ENCODE measurements at places on chromosomes 3 and 15.
A peak's percentile ranks its signal among the peaks of the same experiment; 100 is the strongest.

DNA sequence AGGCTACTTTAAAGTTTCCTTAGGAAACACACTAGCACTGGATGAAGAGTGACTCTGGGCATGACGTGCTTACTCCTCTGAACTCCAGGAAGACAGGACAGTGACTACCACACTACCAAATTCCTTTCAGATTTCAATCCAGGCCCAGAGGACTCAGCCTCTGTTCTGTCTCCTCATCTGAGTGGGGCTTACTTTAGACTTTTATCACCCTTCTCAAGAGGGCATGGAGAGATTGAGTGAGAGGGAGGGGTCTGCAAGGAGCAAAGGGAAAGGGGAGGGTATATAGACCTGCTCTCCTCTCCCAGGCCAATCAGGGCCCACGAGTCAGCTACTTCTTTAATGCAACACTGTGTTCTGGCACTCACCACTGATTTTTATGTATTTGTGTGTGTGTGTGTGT, 29.4 kb upstream of the RSL24D1 start:
- no peak for DNase-seq

DNA sequence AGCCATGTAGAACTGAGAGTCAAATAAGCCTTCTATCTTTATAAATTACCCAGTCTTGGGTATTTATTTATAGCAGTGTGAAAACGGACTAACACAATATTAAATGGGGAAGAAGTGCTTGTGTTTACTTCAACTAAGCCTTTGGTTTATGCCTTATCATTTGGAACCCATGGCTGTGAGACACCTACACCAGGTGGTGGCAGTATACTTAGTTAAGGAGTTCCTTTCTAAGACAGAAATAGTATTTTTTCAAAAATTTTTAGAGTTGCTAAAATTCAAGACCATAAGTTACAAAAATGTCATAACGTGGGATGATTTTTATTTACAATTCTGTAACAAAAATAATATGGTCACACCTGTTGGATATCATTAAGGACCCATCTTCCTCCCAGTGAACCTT, 354.5 kb upstream of the SOX14 start:
- no peak for DNase-seq

DNA sequence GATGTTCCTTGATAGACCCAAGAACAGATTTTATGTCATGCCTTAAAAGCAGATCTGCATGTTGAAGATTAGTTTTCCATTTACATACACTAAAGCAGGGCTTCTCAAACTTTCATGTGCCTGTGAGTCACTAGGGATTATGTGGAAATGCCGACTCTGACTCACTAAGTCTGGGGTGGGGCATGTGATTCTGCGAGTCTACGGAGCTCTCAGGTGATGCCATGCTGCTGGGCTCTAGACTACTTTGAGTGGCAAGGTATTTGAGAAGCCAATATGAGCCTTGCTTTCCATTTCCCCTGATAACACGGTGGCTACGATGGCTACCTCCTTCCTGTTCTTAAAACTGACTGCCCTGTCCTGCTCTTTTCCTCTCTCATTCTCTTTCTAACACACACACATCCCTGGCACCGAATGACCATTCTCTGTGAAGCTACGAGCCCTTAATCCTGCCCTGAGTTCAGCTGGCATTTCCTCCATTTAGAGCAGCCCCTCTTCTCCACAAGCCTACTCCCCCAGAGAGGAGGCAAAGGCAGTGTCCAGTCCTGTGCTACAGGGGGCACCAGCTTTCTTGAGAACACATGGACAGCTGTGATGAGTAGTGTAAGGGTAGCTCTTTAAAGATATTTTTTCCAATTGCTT, 39.7 kb upstream of the PYGO1 start:
- peak; percentile 26 for DNase-seq

- DNase-seq = no peak
These were observed 309.5 kb downstream of the THSD4 start for GRCh38 chr15:71424765-71425164.

Data from putamen (tissue), 1 donor.